ENCODE measurements at places on chromosomes 13 and 19. TPM values are rescaled to one million over a fixed set of nuclear protein-coding genes. Genes with fewer than 3 reads are reported as not detected.

The PSG3 gene
- total RNA-seq = not detected

The AZU1 gene
- total RNA-seq = not detected

The ASPDH gene
- not detected for total RNA-seq

The PRR20D gene
- total RNA-seq = not detected

The GRAMD1A gene
- total RNA-seq = 27.0 TPM

The ZNF473 gene
- 6.5 TPM for total RNA-seq

The SSC5D gene
- 13.7 TPM for total RNA-seq

The PBX4 gene
- total RNA-seq = 0.55 TPM

The NLRP4 gene
- total RNA-seq = not detected

The CGB2 gene
- not detected for total RNA-seq

The KIR2DL4 gene
- total RNA-seq = not detected

The DOHH gene
- total RNA-seq = 11.7 TPM

The CD209 gene
- not detected for total RNA-seq

The LENG9 gene
- 9.8 TPM for total RNA-seq

The SBSN gene
- 0.65 TPM for total RNA-seq

The PGLYRP2 gene
- not detected for total RNA-seq

The CEACAM1 gene
- not detected for total RNA-seq

The FGF21 gene
- total RNA-seq = not detected

The STAP2 gene
- total RNA-seq = 1.2 TPM

The CDADC1 gene
- 2.2 TPM for total RNA-seq

The ANGPTL8 gene
- total RNA-seq = not detected

The TMEM86B gene
- 0.59 TPM for total RNA-seq

The LILRB5 gene
- total RNA-seq = not detected

The CGB3 gene
- not detected for total RNA-seq

The GRK1 gene
- total RNA-seq = not detected

The CEACAM4 gene
- total RNA-seq = not detected

The EDNRB gene
- 1.8 TPM for total RNA-seq

The FREM2 gene
- under 0.01 TPM for total RNA-seq

The ZNF229 gene
- total RNA-seq = 10.5 TPM

The PCDH8 gene
- total RNA-seq = not detected

The EID2B gene
- total RNA-seq = 3.6 TPM

The CGB8 gene
- total RNA-seq = not detected

The MBNL2 gene
- 126 TPM for total RNA-seq

The KPNA3 gene
- 64.2 TPM for total RNA-seq

The FRY gene
- total RNA-seq = 32.3 TPM

The NCAN gene
- total RNA-seq = not detected

The SULT2B1 gene
- not detected for total RNA-seq

The PPM1N gene
- total RNA-seq = 0.46 TPM

The F7 gene
- not detected for total RNA-seq

The OR2Z1 gene
- total RNA-seq = not detected

The PLEKHF1 gene
- 7.3 TPM for total RNA-seq

The DKKL1 gene
- total RNA-seq = 0.59 TPM

The TINCR gene
- not detected for total RNA-seq

The KCTD4 gene
- total RNA-seq = 0.59 TPM

The VN1R4 gene
- not detected for total RNA-seq

The PEAK3 gene
- total RNA-seq = not detected

The LINGO3 gene
- not detected for total RNA-seq

The CALR gene
- total RNA-seq = 2,815 TPM

The KANK3 gene
- total RNA-seq = 0.18 TPM

The LILRB4 gene
- not detected for total RNA-seq

The HCN2 gene
- total RNA-seq = 1.2 TPM

The ZNF548 gene
- total RNA-seq = 16.6 TPM

The LRRC63 gene
- total RNA-seq = under 0.01 TPM

The PSG6 gene
- not detected for total RNA-seq

The CPAMD8 gene
- total RNA-seq = 0.23 TPM

The ONECUT3 gene
- total RNA-seq = not detected

The SHD gene
- total RNA-seq = not detected
